ENCODE measurements at places on chromosomes 11 and 22.

GRCh38 chr11:61679893-61680621, at the start of gene DAGLA:
DAGLA (plus strand) TSS chr11:61680391; CDS start chr11:61720156, 39,765 bp downstream.
- DNase-seq = peak; percentile 68

GRCh38 chr11:118415062-118415738, 13.8 kb downstream of the ATP5MG start:
- DNase-seq = no peak

DNA sequence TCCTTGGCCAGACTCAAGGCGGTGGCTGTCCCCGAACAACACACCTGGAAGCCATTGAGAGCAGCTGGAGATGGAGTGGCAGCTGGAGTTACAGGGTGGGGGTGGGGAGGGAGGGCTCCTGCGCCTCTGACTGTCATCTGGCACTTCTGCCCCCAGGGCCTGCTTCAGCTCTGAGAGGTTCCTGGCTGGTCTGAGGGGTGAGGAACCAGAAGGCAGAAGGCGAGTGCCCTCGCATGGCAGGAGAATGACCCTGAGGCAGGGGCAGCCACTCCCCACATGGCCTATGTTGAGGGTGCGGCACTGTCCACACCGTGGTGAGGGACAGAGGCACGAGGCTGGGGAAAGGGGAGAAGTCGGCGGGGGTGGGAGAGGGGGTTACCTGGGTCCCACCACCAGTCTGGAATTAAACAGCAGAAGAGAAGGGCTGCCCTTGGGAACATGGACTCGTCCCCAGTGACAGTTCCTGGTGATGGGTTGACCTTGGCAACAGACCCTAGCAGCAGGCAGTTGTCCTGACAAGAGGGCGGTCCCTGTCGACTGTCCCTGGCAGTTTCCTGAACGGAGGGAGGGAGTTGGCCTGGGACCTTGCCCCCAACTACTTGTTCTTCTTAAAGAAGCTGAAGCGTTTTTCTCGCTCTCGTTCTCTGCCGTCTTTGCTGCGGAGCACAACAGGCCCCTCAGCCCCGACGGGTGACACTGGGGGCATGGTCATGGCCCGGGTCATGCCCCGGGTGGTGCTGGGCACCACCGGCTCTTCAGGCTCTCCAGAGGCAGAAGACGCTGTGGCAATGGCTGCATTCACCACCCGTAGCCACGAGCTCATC, 7.8 kb upstream of the RBM4B start:
- no peak for DNase-seq

DNA sequence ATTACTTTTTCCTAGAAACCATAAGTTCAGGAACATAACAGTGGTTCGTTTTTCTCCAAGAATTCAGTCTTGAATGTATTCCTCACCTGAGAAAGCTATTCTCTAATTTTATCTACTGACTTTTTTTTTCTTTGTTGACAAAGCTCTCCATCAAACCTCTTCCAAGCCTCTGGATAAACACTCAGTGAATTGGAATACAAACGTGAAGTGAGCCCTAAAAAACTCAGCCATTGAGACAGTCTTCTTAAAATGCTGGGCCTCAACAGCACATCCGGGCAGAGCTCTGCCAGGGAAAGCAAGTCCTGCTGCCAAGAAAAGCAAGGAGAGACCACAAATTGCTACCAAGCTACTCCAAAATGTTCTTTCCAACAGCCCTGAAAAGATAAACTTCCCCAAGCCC, 7.7 kb upstream of the SLC1A2 start:
- DNase-seq = no peak

Data from left lobe of liver (tissue), 2 donors.